ENCODE measurements at places on chromosomes 11 and 22.

- no peak for DNase-seq
These were observed 105.4 kb downstream of the MIAT start for GRCh38 chr22:26762503-26763472.

DNA sequence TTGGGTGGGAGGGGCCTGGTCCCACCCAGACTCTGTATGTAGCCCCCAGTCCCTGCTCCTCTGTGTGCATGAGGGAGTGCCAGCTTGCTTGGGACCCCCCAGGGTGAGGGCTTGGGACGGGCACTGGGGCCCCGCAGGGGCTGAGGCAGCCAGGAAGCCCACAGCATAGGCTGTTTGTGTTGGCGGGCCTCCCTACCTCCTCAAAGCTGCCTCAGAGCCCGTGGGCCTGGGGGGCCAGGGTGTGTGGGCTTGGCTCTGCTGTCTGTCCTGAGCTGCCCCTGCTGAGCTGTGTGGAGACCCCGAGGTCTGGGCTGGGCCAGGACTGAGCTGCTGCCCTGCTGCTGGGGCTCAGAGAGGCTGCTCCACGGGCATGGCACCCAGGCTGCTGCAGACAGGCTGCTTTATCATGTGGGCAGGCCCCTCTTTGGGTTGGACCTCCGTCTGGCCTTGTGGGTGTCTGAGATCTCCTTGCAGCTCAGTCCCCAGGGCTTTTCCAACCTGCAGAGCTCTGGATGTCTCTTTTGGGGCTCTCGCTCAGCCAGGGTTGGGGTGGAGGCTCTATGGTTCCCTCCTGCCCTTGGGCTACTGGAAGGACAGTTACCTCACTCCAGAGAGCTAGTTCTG, 3.3 kb downstream of the TSPAN4 start:
- DNase-seq, result no peak

GRCh38 chr11:132804258-132804657, 728.0 kb downstream of the OPCML start:
- no peak for DNase-seq

GRCh38 chr11:133930767-133931448, 25.9 kb downstream of the IGSF9B start:
- DNase-seq, result no peak

DNA sequence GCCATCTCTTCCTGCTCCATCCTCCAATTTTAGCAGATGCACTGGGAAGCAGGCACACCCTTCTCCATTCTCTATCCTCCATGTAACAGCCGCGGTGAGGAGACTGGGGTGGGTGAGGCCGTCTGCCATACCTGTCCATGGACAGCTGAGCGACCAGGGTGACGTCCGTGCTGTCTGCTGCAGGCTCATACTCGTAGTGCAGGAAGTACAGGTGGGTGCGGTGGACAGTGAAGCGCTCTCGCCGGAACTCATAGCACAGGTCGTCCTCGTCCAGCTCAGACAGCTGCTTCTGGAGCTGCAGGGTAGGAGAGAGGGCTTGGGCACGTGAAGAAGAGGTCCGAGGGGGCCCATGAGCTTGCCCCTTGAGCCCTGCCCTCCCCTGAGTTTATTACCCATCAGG, 257.8 kb upstream of the SYN3 start:
- no peak for DNase-seq

DNA sequence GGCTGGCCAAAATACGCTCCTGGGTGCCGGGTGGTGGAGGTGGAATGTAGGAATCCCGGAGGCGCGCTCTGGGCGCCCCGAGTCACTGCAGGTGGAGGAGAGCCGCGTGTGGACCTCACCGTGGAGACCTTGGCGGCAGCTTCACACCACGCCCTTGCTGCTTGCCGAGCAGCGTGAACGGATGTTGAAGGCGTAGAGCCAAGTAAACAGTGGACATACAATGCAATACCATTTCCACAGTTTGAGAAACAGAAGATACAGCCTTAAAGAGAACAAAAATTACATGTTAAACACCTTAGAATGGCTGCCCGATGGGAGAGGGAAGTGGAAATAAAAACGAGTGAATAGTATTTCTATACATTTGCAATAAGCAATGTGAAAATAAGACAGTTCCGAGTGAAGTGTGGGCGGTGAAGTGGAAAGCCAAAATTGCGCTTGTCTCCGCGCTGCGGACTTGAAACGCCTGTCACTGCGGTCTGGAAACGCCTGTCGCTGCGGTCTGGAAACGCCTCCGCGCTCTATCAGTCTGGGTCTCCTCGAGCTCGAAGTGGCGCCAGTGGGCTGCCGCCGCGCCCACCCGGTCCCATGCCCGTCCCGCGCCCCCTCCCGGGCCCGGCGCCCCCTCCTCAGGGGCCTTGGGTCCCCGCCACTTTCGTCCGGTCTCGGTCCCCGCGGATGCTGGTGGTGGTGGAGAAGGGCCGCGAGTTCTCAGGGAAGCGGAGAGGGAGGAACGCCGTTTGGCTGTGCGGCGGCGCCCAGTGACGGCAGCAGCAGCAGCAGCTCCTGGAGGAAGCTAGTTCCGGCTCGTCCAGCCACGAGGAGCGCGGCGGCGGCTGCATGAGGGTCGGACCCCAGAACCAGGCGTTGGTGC, 1.6 kb downstream of the NCR3LG1 start:
- DNase-seq, result no peak

DNA sequence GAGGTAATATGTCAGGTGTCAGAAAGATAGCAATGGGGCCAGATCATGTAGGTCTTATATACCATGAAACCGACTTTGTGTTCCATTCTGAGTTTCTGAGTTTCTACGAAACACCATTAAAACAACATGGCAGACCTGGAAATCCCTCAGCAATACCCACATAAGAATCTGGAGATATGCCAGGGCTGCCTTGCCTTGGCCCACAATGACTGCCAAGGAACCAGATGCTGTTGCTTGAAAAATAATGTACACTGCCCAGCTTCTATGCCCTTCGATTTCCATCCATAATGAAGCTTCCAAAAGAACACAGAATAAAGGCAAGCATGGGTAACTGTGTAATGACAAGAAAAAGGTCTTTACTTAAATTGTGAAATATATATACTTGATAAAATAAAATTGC, 277.4 kb downstream of the SOX6 start:
- DNase-seq, result no peak

DNA sequence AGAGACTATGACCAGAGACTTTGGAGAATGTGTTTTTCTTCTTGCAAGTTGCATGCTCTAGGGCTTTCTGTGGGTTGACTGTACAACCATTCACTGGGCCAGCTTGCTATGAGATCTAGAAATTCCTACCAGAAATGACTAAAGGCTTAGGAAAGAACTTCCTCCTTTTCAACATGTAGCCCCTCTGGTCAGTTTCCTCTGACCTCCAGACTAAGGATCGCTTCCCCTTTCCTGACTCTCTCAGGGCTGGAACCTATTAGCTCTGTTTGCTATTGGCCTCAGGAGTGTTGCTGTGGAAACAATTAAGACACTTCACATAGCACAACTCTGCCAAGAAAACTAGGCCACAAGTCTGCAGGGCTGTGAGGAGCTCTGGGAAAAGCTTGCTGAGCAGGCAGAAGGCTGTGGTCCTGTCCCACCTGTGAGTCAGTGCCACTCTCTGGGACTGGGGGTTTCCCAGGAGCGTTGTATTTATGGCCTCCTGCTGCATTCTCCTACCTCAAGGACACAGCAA, 10.7 kb downstream of the CRY2 start:
- no peak for DNase-seq

GRCh38 chr11:87466223-87466622, 428.5 kb downstream of the TMEM135 start:
- DNase-seq, result no peak

DNA sequence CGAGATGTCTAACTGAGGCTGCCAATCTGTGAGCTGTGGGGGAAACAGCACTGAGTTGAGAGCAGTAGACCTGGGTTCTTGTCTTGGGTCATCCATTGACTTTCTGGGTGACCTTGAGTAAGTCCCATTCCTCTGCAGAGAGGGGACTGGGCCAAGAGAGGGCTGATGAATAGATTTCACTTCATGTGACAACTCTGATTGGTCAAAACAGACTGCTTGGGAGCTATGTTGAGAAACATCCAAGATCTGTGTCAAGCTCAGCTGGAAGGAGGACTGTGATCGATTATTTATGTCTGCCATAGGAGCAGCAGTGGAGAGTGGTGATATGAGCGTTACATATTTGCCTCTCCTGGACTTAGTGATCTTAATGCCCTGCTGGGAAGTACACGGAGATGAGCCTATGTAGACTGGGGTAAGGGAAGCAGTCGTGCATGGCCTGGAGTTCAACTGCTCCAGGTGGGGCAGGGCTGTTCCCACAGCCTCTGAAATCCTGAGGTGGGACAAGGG, 47.7 kb downstream of the OTOG start:
- no peak for DNase-seq

- no peak for DNase-seq
These were observed 7.2 kb downstream of the CHEK2 start for GRCh38 chr22:28734393-28734792.

GRCh38 chr11:6703247-6704063, 20.3 kb upstream of the MRPL17 start:
- no peak for DNase-seq

DNA sequence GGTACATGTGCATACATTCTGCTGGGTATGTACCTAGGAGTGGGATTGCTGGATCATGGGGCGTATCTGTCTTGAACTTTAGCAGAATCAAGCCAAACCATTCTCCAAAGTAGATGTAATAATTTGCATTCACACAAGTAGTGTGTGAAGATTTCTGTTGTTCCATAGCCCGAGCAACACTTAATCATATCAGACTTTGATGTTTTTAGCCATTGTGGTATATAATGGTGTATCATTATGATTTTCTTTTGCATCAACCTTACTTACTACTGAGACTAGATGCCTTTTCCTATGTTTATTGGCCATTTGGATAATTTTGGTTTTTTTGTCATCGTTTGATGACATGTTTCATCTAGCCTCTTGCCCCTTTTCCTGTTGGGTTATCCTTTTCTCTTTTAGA, 72.0 kb upstream of the TNRC6B start:
- no peak for DNase-seq

DNA sequence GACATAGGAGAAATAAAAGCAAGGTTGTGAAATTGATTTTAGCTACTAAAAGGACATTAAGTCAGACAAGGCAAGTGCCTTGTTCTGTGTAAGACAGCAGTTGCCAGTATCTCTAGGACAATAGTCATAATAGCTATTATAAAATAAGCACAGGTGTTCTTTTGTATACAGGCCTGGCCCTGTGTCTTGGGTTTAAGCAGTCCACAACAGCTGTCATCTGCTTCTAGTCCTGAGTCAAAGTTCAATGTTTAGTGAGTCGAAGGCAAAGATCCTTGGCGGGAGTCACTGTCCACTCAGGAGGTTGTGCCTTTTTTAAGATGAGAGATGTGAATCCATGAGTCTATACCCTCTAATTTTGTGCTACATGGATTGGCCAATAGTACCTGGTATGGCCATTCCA, 79.5 kb downstream of the SC5D start:
- DNase-seq, result no peak

GRCh38 chr11:77523712-77524111, 49.8 kb upstream of the PAK1 start:
- DNase-seq, result no peak

GRCh38 chr22:34055525-34056200, 135.4 kb upstream of the LARGE1 start:
- DNase-seq, result no peak

GRCh38 chr11:93519179-93519578, 24.0 kb downstream of the SMCO4 start:
- no peak for DNase-seq

DNA sequence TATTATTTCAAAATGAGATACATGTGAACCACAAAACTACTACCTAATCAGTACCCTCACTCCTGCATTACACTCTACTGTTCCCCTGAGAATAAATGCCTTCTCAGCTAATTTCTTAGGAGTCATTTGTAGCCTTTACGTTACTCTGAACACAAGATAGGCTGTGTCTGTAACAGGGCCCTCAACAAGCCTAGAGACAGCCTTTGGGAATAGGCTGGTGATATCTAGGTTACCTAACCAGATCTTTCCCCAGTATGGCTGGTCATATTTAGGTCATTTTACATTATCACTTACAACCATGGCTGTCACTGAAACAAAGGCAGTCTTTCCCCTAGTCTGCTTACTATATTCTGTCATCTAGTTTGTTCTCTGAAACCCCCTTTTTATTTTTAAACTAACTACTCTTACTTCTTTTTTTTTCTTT, 14.2 kb downstream of the ATM start:
- DNase-seq, result no peak

DNA sequence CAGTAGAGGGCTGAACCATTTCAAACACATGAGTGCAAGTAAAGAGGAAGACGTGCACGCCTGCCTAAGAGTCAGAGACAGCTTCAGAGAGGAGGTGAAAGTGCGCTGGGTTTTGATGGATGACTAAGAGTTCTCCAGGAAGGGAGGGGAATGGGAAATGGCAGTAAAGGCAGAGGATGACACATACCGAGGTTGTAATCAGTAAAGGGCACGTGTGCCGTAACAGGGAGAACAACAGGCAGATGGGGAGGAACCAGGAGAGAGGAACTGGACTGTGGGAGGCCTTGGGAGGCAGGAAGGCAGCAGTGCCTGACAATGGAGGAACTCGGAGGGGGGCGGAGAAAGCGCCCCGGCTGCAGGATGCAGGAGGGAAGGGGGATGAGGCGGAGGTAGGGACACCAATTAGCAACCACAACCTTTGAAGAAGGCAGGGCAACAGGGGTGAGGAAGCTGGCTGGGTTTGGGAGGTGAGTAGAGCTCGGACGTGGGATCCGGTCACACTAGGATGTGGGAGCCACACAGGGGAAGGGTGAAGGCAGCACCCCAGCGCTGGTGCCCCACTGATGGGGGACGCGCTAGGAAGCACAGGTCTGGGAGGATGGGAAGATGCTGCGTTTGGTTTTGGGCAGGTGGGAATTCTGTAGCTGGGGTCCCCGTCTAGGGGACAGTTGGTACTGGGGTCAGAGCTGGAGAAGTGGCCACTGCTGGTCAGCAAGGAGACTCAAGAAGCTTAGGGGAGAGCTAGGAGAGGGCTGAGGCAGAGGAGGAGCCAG, 67.4 kb downstream of the SCUBE1 start:
- no peak for DNase-seq

DNA sequence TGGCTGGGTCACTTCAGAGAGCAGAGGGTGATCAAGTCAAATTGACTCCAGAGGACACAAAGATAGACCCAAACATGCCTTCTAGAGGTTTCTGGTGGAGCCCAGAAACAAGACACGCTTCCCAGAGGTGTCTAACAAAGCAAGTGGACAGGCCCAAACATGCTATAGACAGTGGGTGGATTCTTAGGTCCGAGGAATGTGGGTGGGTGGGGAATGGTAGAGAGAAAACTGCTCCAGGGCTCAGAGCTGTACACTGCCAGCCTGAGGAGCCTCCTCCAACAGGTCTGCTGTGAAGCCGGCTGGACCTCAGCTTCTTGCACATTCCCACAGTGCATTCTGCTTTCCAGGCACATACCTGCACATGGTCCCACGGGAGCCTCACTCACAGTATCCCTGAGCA, 116.8 kb upstream of the NECTIN1 start:
- DNase-seq, result no peak

GRCh38 chr11:6431861-6432260, 8.9 kb downstream of the HPX start:
- no peak for DNase-seq
